ENCODE measurements at places on chromosomes 1 and 21.

DNA sequence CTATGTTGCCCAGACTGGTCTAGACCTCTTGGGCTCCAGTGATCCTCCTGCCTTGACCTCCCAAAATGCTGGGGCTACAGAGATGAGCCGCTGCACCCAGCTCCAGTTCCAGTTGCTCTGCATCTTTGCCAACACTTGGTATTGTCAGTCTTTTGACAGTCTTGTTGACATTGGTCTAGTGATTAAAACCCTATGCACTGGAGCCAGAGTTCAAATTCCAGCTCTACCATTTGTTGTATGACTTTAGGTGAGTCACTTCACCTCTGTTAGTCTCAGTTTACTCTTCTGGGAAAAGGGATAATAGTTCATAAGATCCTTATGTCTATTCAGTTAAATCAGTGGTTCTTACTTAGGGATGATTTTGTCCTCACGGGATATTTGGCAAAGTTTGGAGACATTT is 32.9 kb upstream of the MED18 start:
- DNase-seq, result no peak

DNA sequence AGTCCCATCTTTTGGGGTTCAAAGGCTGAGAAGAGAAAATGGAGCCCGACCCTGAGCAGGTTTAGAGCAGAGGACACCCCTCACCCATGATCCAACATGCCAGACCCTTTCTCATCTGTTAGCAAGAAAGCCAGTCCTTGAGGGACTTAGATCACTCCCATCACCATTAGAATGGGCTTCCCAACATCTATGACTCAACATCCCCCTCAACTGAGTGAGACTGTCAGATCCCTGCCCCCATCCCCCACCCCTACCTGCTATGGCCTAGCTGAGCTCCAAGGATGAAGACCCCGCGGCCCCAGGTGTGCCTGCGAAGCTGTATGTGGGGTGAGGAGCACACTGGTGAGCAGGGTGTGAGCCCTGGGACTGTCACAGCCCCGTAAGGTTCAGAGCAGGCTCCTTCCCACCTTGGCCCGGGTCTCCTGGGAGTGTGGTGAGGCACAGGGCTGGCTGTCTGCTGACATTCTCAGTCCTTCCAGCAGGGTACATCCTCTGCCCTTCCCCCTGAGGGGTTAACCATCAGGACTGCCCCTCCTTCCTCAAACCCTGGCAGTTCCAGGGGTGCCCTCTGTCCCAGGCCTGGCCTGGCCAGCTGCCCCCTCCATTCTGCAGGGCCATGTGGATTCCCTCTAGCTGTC is 21.4 kb upstream of the BLACAT1 start:
- no peak for DNase-seq

DNA sequence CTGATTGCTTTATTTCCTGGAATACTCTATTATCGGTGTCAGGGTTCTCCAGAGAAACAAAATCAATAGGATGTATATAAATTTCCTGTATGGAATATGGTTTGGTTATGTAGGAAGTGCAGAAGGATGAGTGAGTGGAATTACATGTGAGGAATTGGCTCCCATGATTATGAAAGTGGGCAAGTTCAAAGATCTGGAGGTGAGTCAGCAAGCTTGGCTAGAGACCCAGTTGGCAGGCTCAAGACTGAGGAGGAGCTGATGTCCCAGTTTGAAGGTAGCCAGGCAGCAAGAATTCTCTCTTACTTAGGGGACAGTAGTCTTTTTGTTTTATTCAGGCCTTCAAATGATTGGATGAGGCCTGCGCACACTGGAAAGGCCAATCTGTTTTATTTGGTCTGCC is 57.5 kb downstream of the MAP3K7CL start:
- DNase-seq, result no peak

DNA sequence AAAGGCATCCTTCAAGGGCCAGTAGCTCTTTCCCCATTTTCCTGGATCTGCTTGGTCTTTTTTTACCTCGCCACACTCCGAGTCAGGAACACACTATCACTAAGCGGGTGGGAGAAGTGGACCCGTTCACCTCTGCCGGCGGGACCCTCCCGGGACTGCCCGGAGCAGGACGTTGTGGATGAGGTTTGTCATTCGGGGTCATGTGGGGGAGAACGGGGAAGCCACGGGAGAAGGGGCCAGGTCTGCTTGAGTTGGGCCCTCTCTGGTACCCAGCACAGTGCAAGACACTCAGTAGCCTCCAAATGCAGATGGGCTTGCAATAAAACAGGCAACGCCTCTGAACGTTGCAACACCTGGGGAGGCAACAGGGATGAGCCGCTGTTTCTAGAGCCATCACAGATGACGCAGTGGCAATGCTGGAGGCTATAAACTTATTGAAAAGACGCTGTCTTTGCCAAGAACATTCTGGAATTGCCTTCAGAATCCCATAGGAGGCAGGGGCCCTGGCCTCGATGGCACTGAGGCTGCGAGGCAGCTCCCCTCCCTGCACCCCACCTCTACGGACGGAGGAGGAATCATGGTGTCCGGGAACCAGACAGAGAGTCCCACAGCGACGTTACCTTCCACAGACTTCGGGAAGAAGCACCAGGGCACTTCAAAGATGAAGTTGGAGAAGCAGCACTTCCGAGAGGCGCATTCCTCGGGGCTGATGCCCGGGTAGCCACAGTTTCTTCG is 3.8 kb downstream of the TFF2 start:
- no peak for DNase-seq

DNA sequence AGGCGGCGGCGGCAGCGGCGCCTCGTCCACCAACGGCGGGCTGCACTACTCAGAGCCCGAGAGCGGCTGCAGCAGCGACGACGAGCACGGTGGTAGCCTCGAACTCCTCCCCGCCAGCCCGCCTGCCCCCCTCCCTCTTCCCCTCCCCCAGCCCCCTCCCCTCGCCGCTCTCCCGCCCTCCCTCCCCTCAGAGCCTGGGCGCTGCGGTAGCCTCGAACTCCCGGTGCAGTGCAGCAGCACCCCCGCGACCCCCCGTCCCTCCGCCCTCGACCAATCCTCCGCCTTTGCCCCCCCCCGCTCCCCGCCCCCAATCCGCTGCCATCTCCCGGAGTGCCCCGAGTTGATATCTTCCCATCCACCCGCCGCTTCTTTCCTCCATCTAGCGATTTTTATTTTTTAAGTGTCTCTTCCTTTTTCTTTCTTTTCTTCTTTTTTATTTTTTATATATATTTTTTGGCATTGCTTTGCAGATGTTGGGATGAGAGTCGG is 516 bp downstream of the RCOR3 start:
- no peak for DNase-seq

- no peak for DNase-seq
Observed at GRCh38 chr1:162626761-162627160, 5.5 kb upstream of the DDR2 start.

GRCh38 chr1:207645635-207646081 is 725 bp downstream of the CR1L start:
- no peak for DNase-seq

DNA sequence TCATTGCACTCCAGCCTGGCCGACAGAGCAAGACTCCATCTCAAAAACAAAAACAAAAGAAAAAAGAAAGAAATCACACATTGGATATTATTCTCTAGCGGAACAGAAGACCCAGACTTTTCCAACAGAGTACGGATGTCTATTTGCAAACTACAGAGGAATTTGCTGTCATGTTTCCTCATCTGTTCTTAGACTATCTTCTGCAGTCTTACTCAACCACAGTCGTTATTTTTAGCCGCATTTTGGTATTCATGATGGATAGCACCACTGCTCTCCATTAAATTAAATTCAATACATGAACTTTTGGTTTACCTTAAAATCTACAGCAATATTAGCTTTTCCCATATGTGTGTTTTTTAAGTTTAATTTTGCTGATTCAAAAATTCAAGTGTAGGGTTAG is 14.2 kb upstream of the HEATR1 start:
- no peak for DNase-seq

GRCh38 chr1:224430511-224431113 is 4.0 kb downstream of the WDR26 start:
- DNase-seq, result no peak

DNA sequence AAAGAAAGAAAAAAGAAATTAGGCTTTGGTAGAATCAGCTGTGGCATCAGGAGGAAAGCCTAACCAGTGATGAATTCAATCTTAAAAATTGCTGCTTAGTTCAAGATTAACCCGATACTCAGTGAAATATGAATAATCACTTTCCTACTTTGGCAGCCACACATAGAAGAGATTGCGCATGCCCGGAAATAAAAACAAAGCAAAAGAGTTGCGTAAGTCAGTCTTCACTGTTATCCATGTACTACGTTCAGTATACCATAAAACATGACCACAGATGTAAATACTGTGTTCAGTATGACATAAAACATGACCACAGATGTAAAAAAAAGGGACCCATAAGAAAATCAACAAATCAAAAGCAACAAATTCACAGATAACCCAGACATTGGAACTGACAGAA is 19.2 kb downstream of the CD1D start:
- DNase-seq, result no peak

DNA sequence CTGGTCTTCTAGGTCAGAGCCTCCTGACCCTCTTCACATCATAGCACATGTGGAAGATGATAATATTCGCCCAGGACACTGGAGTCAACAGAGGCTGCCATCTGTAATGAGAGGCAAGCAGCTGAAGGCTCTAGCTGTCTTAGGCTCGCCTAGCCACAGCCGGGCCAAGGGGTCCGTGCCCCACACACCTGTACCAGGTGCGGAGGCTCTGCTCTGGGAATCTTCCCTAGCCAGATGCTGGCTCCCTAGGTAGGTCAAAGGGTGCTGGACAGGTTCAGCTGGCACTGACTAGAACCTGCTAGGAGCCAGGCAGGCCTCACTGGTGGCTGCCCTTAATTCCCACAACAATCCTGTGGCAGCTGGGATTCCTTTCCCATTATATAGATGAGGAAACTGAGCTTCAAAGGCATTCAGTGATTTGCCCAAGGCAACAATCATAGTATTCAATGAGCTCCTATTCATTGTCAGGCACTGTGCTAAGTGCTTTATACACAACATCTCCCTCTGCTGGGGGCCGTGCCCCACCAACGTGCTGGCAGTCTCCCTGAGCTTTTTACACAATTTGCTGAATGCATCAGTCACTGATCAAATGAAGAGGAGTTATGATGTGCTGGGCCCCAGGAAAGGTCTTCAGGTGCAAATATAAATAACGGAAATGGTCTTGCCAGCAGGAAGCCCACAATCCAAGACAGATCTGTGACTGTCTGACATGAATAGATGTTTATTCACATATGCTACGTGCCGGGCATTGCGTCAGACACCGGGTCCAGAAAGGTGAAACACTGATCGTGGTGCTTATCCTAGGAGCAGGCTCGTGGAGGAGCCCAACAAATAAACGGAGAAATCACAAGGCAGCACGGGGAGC is 58.0 kb downstream of the DDX20 start:
- DNase-seq, result no peak

GRCh38 chr21:25465263-25465662 is 142.0 kb downstream of the MRPL39 start:
- DNase-seq, result no peak

- no peak for DNase-seq
Observed at GRCh38 chr1:180141381-180141934, 13.2 kb upstream of the QSOX1 start.

- DNase-seq, result no peak
Observed at GRCh38 chr1:30895944-30896660, 12.5 kb downstream of the SDC3 start.

- DNase-seq, result no peak
Observed at GRCh38 chr1:21572221-21572620, 63.0 kb downstream of the ALPL start.

Data from D721Med (cell line).